Activated CD8-positive, alpha-beta T cell treated with anti-CD3 and anti-CD28 coated beads for 36 hours (primary cell): ENCODE measurements at places on chromosomes 7 and 10. TPM values are rescaled to one million over a fixed set of nuclear protein-coding genes. Genes with fewer than 3 reads are reported as not detected.

GRCh38 chr7:50754684-50755083 lies 28.0 kb downstream of the GRB10 start:
- DNase-seq, result no peak

DNA sequence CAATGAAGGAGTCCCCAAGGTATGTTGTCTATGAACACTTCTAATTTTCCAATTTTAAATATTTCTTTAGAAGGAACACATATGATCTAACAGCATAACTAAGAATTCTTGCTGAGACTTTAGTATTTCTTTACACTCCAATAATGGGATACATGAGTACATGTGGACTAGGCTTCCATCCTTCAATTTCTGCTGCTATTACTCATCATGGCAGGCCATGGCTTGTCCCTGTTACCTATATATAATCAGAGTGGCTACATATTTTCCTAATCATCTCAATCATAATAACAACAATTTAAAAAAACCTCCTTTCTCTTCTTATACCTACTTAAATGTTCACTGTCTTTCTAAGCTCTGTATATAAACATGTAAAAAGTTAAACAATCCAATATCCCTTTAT lies 60.3 kb upstream of the TAC1 start:
- no peak for DNase-seq

GRCh38 chr7:112596260-112596659 lies 115.5 kb downstream of the LSMEM1 start:
- DNase-seq, result no peak

ARHGAP19 gene
- total RNA-seq, result 53.2 TPM

DNA sequence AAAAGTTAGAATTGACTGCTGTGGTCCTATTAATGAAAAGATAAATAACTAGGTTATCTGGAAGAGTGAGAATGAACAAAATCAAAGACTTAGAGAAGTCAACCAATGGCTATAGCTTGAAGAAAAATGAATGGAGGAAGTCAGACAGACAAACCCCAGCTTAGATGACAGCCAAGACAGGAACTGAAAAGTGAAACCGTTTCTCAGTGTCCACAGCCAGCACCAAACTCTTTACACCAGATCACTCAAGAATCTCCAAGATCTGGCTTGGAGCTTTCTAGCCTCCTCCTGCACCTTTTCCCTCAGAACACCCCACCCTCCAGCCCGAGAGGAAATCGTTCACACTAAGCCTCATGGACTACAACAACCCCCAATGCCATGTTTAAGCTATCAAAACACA lies 167.0 kb downstream of the SFMBT2 start:
- DNase-seq, result no peak

- no peak for DNase-seq
Measured at GRCh38 chr10:112526906-112527305, 79.9 kb downstream of the VTI1A start.

STEAP1B gene
- total RNA-seq, result not detected

GRCh38 chr7:51261117-51261835 lies 55.3 kb downstream of the COBL start:
- DNase-seq, result no peak

DNA sequence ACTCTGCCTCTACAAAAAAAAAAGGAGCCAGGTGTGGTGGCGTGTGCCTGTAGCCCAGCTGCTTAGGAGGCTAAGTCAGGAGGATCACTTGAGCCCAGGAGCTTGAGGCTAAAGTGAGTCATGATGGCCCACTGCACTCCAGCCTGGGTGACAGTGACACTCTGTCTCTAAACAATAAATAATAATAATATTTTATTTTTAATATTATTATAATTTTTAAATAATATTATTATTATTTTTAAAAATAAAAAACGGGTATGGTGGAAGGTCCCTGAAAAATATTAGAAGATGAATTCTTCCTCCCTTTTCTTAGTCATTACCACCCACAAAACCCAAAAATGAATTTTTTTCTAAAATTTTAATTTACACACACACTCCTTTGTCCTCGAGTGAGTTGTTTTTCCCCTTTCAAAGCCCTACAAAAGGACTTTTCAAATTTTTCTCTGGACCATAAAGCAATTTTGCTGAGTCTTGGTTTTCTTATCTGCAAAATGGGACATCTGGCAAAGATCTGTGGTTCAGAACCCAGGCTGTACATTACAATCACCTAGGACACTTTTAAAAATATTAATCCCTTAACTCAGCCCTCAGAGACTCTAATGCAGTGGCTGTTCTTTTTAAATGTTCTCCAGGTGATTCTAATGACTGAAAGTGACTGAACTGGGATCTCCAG lies 174.0 kb upstream of the NEBL start:
- DNase-seq, result no peak

DNA sequence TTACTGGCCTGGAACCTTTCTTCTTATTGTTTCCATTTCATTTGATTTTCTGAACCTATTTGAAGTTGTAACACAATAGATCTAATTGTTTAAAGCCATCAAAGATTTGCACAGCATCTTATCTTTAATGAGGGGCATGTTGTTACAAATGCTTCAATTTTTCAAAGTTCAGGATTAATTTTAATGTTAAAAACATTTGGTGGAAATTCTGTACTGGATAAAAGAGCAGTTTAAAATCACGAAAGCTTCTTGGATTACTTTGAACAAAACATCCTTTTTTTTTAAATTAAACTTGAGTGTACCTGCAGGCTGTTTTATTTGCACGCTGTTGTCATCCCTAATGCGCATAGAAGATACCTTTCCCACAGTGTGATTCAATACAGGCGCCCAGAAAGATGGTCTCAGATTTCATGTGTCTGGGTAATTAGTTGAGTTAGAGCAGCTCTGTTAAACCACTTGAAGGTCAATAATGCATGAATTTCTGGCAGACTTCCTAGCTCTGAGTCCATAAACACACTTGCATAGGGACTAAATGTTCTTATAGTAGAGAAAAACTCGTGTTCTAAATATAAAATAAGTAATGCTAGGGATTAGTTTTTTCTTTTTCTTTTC lies 29.3 kb upstream of the DDX50 start:
- DNase-seq, result no peak

PNLIP gene
- not detected for total RNA-seq

GRCh38 chr7:127391591-127392181 lies 822 bp downstream of the ZNF800 start:
- DNase-seq, result peak; percentile 57

UBE2D4 gene
- 10.2 TPM for total RNA-seq

GRCh38 chr10:111479966-111480365 lies 403.1 kb downstream of the ADRA2A start:
- DNase-seq, result no peak
